ENCODE measurements at places on chromosomes 6 and 20. TPM values are rescaled to one million over a fixed set of nuclear protein-coding genes. Genes with fewer than 3 reads are reported as not detected.
A peak's percentile ranks its signal among the peaks of the same experiment; 100 is the strongest.

DNA sequence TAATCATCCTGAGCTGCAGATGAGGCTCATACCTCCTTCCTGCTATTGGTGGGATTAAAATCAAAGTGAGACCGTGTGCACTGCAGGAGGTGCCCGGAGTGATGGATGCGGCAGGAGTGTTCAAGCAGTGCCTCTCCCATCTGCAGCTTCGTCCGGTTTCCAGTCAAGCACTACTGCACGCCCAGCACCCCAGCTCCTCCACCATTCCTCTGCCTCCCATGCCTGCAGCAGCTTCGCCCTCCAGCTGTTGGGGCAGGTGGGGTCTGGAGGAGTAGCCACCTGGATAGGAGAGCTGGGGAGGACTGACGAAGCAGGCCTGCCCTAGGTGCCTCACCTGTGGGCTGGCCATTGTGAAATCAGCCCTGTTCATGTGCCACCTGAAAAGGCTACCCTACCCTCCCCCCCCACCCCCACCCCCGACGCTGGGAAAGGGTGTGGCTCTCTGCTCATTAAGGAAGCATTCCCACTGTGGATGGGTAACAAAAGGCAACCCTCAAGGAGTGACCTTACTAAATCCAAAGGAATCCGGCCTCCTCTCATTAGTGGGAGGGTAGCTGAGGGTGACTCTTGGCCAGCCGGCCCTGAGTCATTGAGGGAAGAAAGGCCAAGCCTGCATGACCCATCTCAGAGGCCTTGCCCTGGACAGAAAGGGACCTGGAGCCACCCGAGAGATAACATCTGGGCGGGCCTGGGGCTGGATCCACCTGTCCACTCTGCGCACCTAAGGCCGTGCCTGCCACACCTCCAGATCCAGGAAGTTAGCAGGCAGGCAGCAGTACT is 115.9 kb upstream of the ARMC2 start:
- DNase-seq, result peak; percentile 38

DNA sequence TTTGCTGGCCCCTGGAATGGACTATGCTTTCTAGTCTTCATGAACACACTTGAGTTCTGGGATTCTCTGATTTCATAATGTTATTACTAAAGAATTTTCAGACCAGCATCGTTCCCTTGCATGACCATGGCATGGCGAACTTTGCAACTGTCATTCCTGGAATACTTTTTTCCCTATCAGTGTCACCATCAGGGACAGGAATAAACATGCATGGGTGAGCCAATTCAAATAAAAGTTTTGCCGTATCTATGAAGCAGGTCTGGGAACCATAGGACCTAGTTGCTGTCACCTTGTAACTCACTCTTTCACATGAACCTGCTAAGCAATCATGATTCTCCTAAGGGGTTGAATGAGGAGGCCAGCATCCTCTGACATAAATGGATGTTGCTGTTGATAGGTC is 68.2 kb upstream of the AGPAT4 start:
- DNase-seq, result no peak

The GPSM3 gene
- total RNA-seq, result 28.1 TPM

DNA sequence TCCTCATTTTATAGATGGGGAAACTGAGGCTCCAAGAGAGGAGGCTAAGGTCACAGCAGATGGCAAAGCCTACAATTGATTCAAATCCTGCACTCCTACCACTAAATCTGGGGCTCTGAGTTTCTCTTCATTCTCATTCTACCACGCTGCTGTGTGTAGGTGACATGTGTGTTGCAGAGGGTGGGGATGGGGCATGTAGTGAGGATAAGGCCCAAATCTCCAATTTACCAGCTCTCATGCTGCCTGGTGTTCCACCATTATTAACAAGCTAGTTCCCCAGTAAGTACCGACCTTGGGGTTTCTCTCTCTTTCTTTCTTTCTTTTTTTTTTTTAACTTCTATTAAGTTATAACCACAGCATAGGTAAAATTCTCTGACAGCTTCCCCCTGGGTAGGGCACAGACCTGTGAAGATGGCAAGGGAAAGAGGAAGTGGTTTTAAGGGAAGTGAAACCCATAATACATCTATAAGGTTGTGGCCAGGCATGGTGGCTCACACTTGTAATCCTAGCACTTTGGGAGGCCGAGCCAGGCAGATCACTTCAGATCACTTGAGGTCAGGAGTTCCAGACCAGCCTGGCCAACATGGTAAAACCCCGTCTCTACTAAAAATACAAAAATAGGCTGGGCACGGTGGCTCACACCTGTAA is 13.0 kb upstream of the MATN4 start:
- DNase-seq, result no peak

DNA sequence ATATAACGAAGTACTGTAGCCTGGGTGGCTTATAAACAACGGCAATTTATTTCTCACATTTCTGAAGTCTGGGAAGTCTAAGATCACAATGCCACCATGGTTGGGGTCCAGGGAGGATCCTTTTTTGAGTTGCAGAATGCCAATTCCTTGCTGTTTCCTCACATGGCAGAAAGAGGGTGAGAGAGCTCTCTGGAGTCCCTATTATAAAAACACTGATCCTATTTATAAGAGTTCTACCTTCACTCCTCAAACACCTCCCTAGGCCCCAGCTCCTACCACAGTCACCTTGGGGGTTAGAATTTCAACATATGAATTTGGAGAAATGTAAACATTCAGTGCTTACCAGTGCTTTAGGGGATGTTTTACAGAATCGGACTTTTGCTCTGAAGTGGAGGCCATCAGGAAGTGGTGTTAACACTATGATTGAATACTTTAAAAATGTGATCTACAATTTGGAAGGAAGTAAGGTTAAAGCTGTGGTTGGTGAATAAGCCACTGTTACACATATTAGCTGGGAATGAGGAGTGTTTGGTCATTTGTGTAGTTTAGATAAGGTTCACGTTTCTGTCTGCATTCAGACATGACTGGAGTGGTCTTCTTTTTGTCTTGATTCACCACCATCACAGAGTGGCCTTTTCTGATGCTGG is 79.9 kb upstream of the SPTLC3 start:
- no peak for DNase-seq

The MAS1 gene
- total RNA-seq, result not detected

- peak; percentile 79 for DNase-seq
Observed at GRCh38 chr6:34657307-34657978, 39.1 kb downstream of the ILRUN start.

GRCh38 chr6:18634912-18635311 is 247.8 kb downstream of the RNF144B start:
- no peak for DNase-seq

DNA sequence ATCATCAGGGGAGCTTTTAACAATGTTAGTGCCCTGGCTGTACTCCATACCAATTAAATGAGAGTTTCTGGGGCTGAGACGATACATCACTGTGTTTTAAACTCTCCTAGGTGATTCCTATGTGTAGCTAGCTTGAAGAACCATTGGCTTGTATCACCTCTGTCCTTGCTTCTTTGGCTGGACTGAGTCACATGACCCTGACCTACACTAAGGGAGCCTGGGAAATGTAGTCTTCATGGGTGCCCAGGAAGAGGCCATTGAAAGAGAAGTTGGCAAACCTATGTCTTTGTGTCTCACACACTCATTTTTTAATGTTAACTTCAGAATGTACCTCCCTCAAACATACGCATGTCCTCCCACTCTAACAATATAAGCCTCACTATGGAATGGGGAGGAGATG is 506.6 kb downstream of the DHX35 start:
- DNase-seq, result no peak

DNA sequence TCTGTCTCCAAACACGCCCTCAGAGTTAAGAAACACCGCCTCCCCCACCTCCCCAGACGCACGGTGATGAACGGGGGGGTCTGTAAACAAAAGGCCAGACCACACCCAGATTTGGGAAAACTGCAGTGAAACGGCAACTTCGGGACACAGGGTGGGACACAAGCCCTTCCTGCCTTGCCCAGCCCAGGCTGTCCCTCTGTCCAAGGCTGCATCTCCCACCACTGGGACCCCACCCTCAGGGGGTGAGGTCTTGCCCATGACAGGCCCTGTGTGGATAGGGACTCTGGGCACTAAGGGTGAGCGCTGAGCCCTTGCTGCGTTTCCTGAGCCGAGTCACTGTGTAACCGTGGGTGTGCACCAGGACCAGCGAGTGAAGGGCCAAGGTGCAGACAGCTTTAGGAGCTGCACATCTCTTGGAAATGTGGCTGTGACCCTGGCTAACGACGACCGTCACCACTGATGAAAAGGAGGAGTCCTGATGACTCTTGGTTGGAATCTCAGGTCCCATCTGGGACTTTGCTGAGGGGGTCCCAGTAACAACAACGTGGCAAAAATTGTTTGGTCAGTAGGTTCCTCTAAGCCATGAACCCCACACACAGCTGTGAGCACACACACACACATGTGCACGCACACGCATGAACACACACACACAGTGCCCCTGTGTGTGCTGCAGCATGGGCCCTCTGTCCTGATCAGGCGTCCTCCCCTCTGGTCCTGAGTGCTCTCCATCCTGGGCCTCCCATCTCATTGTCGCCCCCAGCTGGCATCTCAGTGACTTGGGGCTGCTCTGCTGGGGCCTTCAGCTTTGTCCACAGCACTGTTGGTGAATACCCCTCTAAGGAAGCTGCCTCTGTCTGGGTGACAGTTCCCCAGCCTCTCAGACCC is 100.6 kb downstream of the RAMACL start:
- no peak for DNase-seq

DNA sequence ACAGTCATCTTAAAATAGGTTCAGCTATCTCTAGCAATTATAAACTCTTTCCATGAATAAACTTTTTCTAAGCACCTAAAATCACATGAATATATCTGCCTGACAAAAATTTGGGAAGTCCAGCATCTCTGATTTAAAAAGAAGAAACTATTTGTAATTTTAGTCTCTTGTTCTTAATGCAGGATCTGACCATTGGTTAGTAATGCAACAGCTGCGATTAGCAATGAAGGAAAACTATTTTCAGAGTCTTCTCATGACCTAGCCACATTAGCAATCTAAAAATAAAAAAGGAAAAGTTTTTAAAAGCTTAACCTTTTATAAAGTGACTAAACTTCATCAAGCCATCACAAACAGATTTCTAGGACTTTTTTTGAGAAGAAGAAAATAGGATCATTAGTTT is 97.5 kb downstream of the PTPRK start:
- DNase-seq, result no peak
